ENCODE measurements at places on chromosomes 5 and 9. TPM values are rescaled to one million over a fixed set of nuclear protein-coding genes. Genes with fewer than 3 reads are reported as not detected.

Gene C5orf24
- polyA plus RNA-seq = 33.4 TPM

DNA sequence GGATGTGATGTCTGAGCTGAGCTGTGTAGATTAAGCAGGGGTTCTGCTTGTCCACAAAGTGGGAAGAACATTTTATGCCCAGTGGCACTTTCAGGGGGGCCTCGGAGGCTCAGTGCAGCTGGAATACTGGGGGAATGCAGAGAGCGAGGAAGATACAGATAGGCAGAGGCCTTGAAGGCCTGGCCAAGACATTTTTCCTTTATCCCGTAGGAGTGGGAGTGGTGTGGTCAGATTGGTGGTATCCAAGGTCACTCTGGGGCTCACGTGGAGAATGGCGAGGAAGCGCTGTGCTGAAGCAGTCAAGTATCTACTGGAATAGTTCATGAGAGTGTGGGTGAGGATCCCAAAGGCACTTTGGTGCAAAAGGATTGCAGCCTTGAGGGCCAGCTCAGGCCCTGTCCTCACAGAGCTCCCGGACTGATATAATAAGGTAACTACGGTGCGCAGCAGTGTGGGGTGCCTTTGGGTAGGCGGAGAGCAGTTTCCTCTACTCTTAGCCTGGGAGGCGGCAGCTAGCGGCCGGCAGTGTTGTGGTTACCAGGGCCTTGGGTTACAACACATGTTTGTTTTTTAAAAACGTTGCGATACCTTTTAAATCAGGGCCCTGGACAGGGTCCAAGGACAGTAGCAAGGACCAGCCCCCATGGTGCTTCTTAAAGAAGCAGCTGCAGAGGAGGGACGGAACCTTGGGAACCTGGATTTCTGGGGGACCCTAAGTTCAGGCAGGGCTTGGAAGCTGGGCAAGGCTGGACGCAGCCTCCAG, 10.8 kb upstream of the CCDC69 start:
- peak; percentile 80 for DNase-seq

GRCh38 chr5:53090229-53090628, 19.3 kb downstream of the MOCS2 start:
- DNase-seq = no peak

DNA sequence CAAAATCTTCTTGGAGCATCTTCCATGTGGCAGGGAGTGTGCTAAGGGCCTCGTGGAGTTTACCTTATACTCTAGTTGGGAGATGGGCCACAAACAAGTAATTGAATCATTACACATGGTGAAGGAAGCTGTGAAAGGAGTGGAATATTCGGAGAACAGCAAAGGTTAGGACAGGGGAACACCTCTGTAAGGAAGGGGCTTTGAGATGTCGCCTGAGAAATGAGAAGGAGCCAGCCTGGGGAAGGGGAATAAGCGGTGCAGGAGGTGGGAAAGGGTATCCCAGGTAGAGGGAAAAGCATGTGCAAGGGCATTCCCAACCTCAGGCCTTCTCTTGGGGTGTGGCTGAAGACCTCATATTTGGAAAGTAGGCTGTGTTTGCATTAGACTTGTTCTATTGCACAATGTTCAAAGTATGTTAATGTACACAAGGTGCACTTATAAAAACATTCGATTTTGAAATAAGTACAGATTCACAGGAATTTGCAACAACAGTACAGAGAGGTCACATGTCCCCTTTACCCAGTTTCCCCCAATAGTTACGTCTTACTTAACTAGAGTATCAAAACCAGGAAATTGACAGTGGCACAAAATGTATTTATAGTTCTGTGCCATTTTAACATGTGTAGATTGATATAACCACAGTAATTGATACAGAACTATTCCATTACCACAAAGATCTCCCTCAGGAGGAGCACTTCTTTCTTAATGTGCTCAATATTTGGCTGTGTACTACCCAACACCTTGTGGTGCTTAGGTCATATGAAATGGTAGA, 2.4 kb upstream of the STOM start:
- no peak for DNase-seq

Data from heart left ventricle (tissue), 16 donors.